ENCODE measurements at places on chromosomes 7 and 10.
A peak's percentile ranks its signal among the peaks of the same experiment; 100 is the strongest.

GRCh38 chr10:68348265-68348741, 15.6 kb upstream of the PBLD start:
- DNase-seq, result no peak

DNA sequence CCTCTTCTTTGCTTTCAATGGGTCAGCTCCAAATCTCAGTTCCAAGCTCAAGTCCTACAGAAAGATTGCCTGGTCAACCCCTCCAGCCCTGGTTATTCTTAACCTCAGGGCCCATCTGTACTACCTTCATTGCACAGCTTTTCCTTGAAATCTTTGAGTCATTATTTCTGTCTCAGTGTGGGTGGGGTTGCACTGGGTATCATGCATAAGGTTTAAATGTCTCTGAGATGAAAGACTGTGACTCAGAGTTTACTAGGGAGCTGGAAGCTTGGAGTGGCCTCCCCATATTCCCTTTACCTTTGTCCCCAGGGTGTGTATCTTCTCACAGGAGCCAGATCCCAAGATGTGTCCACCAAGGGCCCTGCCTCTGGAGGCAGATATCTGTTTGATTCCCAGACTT, 3.3 kb upstream of the OR6V1 start:
- DNase-seq, result no peak

DNA sequence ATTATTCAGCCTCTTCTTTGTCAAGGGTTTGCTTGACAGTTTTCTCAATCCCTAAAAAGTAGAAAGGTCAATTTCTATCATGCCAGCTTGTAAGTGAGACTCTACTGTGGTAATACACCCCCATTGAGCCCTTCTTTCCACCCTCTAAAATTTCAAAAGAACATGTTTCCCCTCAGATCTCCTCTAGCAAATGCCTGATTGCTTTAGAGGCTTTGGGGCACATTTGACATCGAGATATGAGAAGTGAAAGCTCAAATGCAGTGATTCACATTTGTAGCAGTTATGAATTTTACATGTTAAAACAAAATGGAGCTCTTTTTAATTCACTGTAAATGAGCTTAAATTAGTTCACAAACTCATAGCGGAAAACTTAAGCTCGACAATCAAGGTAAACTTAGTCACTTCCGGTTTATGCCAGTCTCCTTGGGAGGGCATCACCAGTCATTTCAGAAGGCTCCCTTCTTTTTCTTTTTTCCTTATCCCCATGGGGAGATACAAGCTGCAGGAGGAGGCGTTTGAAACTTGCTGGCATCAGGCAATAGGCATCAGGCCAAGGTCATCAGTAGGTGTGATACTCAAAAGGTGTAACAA, 55.3 kb upstream of the ADO start:
- DNase-seq, result no peak

DNA sequence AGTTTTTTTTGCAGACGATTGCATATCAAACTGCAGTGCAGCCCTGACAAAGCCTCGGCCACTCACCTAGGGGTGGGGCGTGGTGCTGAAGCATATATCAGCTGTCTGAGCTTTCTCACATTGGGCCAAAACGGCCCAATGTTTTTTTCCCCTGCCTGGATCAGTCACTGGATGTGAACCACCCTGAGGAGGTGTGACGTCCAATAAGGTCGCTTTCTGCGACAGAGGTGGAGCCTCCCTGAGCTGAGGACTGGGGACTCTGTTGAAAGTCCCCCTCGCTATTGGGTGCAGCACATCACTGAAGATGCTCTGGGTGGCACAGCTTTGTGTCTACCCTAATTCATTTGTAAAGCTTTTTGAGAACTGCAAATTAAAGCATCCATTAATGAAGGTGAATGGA, 60.9 kb downstream of the SEM1 start:
- no peak for DNase-seq

GRCh38 chr7:147279514-147279913, 1162.9 kb downstream of the CNTNAP2 start:
- DNase-seq, result no peak

- no peak for DNase-seq
These were observed 60.8 kb downstream of the PTTG1IP2 start for GRCh38 chr7:90530263-90530662.

DNA sequence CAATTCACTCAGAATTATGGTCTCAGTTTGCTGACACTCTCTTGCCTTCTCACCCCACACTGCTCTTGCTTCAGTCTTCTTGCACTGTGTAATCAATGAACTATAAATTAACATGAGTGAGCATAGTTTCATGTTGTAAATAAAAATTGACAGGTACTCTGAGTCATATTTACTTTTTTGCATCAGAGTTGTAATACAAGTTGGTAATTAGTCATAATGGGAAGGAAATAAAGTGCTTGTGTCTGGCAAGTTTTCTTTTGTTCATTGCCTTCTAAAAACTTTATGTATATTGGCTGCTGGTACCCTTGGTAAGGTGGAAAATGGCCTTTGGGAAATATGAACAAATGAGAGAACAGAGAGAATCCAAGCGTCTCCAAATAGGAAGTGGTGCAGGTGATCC, 169.3 kb upstream of the MAGI2 start:
- no peak for DNase-seq

DNA sequence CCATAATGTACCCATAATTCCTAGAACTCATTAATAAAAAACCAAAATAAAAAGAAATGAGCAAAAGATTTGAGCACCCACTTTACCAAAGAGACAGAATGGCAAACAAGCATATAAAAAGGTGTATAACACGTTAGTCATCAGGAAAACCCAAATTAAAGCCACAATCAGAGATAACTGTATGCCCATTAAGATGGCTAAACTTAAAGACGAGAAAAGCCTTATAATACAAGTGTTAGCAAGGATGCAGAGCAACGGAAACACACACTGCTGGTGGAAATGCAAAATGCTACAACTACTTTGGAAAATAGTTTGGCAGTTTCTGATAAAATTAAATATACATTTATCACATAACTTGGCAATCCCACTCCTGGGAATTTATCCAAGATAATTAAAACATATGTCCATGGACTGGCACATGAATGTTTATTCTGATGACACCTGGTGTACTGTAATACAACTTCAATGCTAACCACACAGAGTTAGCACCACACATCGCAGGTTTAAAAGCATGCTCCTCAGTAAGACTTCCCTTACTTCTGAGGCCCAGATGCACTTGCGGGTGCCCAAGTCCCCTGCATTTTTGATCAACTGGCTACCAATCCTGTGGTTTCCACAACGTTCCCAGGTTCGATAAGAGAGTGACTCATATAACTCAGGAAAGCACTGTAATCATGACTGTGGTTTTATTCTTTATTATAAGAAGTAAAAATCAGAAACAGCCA, 158.6 kb downstream of the SNX13 start:
- no peak for DNase-seq

GRCh38 chr7:122183106-122183505, 39.1 kb upstream of the AASS start:
- DNase-seq, result no peak

GRCh38 chr10:70176441-70176840, 6.1 kb upstream of the SAR1A start:
- no peak for DNase-seq

GRCh38 chr7:72406820-72407403, 5.2 kb downstream of the CALN1 start:
- peak; percentile 49 for DNase-seq

GRCh38 chr10:31774928-31775650, 153.5 kb downstream of the ARHGAP12 start:
- DNase-seq, result no peak

Data from mesenteric fat pad (tissue), 1 donor.